Adipocyte (in vitro differentiated cells): ENCODE measurements at places on chromosomes 1 and 21.
A peak's percentile ranks its signal among the peaks of the same experiment; 100 is the strongest.

- peak; percentile 65 for DNase-seq
These were observed 248.3 kb upstream of the CAMK1G start for GRCh38 chr1:209335178-209335577.

DNA sequence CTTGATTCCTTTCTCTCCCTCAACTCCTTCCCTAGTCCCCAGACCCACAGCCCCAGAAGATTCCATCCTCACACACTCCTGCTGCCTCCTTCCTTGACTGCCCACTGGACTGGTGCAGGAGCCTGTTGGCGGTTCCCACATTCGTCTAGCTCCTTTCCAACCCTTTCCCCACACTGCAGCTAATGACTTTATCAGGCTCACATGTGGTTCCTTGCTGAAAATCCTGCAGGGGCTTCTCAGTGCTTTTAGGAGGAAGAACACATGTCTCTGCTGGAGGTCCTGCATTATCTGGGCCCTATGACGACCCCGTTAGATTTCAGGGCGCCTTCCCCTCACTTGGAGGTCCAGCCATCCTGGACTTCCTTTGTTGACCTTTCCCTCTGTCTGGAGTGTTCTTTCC is 50.2 kb downstream of the EDN2 start:
- no peak for DNase-seq

DNA sequence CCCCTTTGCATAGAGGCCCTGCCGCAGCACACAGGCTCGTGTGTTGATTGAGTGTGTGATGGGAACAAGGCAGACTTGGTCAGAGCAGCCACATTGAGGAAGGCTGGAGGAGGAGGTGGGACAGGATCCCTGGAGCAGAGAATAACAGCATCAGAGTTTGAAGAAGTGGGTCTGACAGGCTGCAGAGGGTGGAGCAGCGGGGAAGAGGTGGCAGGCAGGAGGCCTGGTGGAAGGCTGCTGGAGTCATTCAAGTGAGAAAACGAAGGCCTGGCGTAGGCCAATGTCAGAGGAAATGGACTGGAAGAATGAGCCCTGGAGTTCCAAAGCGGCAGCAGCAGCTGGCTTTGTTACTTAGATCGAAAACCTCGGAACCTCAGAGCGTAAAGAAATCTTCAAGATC is 115.0 kb upstream of the GRIK3 start:
- no peak for DNase-seq

DNA sequence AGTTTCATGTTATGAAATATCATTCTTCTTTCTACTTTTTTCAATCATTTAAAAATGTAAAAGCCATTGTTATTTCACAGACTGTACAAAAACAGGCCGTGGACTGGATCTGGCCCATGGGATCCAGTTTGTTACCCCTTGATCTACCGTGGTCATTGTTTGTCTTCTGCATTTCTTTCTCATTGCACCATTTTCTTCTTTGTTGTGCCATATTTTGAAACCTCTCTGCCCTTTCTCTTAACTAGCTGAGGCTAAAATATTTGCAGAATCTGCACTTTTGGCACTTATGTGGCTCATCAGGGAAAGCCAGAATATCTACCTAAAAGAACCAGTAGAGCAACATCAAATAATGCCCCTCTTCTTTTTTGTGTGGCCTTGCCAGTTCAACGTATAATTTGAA is 50.5 kb downstream of the DNAJC6 start:
- DNase-seq: peak; percentile 67

DNA sequence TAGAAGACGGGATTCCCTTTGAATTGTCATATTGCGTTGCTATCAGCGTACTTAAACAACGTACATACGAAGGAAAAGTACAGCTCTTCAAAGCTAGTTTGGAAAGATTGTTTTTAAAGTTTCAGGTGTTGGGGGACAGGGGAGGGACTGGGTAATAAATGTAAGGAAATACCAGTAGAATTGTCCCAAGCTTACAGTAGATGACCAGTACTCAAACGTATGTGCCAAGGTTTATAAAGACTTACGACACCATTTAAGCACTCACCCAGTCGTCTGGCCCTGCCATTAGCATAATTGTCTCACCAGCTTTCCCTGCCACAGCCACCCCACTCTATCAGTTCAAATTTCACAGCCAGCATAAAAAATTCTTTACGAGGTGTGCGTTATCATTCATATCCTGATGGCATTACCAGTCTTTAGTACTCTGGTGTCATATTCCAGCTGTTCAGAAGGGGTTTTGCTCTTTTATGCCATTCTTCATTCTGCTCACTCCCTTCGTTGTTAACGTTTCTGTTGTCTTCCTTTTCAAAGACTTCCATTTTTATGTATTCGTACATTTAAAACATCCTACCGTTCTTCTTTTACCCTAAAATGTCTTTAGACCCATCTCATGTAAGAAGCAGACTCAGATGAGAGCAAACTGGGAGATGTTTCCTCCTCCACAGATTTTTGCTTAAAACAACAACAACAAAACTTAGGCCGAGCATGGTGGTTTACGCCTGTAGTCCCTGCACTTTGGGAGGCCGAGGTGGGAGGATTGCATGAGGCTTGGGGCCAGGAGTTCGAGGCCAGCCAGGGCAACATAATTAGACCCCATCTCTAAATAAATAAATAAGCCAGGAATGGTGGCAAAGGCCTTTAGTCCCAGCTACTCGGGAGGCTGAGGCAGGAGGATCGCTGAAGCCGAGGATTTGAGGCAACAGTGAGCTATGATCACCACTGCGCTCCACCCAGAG is 1.0 kb upstream of the HP1BP3 start:
- DNase-seq: peak; percentile 83

- peak; percentile 18 for DNase-seq
These were observed 20.9 kb upstream of the PDXK start for GRCh38 chr21:43697758-43698643.

- no peak for DNase-seq
These were observed 99.0 kb upstream of the RAB4A start for GRCh38 chr1:229171934-229172333.

- DNase-seq: peak; percentile 3
These were observed 284.1 kb upstream of the BEND5 start for GRCh38 chr1:49060766-49061165.

DNA sequence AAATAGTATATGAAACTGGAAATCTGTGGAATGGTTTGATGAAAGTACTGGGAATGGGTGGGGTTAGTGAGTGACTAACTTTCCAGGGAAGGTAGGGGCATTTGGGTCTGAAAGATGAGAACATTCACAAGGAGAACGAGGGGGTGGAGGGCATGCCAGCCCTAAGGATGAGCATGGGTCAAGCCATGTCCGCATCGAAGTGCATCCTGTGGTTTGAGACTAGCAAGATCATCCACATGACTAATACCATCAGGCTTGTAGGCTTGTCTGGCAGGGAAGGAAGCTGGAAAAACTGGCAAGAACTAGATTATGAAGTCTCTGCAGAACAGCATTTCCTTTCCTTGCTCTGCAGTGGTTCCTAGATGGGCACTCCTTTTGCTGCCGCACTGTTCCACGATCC is 70.4 kb upstream of the UBE2U start:
- DNase-seq: peak; percentile 69

DNA sequence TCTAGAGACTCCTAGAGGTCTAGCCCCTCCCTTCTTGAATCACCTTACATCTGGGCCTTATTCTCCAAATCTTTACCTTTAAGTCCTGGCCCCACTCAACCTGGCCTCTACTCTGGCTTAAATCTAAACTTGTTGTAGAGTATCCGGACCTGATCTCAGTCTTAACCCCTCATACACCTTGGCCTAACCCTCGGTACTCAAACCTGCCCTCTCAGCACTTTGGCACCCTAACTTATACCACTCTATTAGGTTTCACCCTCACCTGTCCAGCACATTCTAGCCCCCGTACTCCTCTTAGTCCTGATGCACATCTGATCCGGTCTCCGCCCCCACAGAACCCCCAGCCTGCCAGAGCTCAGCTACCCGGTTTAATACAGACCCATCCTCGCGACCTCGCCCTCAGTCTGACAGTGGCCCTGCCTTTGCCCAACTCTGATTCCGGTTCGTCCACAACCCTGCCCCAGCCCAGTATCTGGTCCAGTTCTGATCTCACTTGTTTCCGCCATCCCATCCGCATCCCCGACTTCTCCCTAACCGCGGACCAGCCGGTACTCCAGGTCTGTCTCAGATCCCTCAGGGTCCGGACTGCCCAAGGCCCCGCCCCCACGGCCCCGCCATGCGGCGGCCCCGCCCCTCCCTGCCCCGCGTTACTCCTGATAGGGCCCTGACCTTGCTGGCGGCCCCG is 1.5 kb downstream of the TRIM62 start:
- peak; percentile 95 for DNase-seq

- peak; percentile 88 for DNase-seq
These were observed 45.3 kb downstream of the HHAT start for GRCh38 chr1:210373878-210374599.

DNA sequence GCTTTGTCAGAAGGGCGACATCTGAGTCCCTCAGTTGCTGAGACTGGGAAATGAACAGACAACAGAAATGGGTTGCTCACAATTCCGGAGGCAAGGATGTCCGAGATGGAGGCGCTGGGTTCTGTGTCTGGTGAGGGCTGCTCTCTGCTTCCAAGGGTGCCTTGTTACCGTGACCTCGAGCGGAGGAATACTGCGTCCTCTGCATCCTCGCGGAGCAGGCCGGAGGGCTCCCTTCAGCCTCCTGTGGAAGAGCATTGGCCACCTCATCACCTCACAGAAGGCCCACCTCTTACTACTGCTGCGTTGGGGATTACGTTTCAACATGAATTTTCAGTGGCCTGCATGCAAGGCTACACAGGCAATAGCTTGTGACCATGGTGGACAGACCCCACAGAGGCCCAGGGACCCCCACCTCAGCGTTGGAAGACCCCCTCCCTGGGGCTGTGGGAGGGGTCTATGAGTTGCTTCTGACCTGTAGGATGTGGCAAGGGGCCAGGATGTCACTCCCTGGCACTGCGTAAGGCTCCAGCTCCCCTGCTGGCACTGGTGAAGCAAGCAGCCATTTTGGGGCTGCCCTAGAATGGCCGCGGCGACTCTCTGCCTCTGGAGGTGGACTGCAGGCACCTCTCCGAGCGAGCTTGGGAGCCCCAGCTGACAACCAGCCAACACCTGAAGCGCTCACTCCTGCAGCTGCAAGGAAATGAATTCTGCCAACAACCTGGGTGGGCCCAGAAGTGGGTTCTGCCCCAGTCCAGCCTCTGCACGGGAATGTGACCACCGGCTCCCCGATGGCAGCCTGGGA is 36.3 kb upstream of the COL6A1 start:
- DNase-seq: no peak

DNA sequence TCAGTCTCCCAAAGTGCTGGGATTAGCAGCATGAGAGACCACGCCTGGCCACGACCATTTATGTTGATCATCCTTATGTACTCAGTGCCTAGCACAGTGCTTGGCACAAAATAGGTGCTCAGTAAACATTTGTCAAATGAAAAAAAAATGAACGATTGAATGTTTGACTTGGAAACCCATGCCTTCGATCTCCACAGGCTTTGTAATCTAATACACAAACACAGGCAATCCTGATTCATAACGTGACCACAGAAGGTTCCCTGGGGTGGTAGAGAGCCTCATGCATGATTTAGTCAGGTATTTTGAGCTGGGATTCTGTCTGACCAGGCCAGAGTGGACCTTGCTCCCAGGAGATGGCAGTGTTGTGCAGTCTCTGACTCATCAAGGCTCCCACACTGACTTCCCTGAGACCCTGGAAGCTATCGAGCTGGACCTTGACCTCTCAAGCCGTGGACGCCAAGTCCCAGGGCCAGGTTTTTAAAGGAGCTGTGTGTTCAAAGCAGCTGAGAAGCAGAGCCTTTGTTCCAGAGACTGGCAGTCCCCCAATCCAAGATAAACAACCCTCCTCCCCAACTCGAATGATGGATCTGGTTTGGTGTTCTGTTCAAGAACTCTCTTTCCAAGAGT is 81.1 kb downstream of the PGM1 start:
- peak; percentile 91 for DNase-seq

DNA sequence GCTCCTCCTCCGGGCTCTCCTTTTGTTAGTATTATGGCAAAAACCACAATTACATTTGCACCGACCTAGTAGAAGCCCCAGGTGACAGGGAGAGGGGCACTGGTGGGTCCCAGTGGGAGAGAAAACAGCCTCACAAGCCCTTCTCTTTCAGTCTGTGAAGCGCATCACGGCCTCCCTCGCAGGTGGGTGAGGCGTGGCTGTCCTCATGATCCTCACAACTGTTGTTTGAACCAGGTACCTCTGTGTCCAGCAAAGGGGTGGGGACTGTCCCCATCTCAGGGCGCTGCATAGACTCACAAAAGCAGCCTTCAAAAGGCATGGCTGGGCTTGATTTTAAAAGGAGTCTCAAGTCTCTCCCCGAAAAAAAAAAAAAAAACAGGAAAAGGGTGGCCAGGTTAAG is 7.9 kb upstream of the C2CD2 start:
- DNase-seq: no peak

DNA sequence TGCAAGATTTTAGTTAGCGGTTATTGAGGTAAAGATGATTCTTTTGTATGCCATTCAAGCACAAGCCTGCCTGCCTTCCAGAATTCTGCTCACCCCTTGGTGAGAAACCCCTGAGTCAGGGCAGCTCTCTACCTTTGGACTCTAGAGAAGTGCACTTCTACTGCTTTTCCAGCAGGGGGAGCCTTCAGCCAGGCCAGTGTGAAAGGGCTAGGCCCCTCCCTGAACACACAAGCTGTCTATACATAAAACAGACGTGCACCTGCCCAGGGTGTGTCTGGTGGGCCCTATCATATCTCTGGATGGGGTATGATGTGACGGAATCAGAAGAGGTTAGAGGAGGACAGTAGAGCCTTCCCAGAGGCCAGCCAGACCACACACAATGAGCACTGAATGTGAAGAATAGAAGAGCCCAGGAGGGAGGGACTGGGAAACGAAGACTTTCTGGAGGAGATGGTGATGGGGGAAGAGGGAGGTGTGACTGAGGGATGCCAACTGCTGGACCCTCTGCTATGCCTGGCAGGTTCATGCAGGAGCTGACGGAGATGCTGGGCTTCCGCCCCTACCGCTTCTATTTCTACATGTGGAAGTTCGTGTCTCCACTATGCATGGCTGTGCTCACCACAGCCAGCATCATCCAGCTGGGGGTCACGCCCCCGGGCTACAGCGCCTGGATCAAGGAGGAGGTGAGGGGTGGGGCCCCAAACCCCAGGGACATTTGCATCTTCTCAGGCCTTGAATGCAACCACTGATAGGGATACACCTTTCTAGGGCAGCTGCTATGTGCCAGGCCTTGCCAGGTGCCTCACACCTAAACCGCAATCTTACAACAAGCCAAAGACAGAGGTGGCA is 13.0 kb upstream of the KCNC4 start:
- peak; percentile 71 for DNase-seq

DNA sequence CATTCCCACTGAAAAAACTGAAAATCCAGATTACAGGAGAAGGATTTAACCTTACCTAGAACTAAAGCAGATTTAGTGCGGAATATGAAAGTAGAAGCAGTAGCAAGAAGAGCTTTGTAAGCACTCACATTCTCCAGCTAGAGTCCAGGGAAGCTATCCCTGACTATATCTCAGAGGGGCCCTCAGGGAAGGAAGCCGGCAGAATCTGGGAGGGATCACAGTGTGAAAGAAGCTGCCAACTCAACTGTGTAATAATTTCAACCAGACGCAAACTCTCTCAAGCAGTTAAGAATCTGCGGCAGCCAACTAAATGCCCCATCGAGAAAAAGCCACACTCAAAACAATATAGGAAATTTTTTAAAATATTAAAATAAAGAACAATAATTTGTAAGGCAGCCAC is 163.8 kb downstream of the EIF4G3 start:
- peak; percentile 81 for DNase-seq
